Activated T-cell treated with anti-CD3 and anti-CD28 coated beads for 4 hours (primary cell): ENCODE measurements at places on chromosomes 6 and 20.

DNA sequence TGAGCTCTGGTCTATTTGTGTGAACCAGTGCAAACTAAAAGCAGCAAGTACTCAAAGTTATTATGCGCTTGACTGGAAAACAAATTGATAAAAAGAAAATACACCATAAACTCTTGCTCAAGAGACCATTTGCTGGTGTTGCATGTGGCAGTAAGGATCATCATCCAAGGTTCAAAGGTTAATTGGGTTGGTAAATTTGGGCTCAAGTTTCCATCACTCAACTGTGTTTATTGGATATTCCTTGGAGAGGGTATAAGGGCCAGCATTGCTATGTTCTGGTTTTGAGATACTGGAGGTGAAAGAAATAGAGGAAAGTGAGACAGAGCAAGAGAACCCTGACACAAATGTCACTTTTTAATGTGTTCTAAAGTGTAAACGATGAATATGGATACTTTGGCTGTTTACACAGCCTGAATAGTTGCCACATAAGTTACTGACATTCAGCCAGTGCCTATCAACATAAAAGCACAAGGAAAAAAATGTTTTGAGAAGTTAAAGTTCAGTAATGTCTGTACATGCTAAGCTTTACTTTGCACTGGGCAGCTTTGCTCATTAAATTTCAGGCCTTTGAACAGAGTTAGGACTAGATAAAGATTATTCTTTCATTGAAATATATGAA lies 736.1 kb downstream of the HDGFL1 start:
- DNase-seq: no peak

- no peak for DNase-seq
These were observed 12.8 kb downstream of the MAS1L start for GRCh38 chr6:29474996-29475395.

DNA sequence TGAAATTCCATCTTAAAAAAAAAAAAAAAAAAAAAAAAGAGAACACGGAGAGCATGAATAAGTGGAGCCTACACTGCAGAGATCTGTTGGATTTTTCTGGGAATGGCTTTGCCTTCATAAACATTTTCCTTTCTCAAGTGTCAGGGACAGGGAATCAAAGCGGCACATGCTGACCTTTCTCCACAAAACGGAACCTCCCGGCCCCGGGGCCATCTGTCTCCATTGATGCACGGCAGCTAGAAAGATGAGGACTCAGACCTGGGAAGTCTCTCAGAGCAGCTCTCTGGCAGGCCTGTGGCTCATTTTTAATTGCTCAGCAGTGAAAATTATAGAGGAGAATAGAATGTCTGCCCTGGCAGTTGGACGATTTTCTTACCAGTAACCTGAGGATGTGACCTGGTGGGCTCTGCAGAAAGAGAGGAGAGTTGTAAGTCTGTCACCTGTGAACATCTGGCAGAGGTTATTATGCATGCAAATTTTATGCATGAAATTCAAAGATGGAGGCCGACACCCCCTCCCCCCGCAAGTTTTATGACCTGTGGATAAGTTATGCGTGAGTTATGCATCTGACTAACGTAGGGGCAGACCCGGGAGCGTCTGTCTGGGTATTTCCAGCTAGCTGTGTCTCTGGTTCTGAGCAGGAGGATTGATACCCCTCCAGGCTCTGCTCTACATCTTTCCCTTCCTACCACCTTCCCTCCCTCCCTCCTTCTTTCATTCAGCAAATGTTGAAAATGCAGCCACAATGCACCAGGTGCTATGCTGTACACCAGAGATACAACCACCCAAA lies 352.5 kb downstream of the CDH26 start:
- DNase-seq: no peak

DNA sequence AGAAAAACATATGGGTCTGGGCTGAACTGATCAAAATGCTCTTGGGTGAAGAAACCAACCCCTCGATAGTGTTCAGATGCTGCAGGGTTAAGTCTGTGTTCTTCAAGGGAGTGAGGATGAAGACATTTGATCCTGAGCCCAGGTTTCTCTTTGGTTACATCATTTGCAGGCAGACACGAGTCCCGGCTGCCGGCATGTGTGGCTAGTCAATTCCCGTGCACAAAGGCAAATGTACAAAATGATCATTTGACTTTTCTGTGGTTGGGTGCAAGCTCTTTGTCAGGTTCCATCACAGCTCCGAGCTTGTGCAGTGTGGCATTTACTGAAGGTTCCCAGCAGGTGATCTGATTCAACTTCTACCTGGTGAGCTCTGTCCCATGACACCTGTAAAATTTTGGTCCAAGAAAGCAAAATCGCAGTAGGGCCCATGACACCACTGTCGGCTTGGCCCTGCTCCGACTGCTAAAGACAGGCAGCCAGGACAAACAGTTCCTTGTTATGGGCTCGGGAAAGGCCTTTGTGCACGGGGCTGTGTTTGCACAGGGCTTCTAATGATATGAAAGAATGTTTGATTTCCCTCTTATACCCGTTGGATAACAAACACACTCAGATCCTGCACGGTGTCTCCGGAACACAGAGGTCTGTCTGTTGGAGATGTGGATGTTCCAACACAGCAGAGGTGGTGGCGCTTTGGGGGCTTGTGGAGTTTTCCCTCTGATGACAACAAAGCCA lies 46.9 kb downstream of the GJA10 start:
- no peak for DNase-seq

GRCh38 chr20:50523552-50524167 lies 13.5 kb downstream of the PTPN1 start:
- DNase-seq: no peak

DNA sequence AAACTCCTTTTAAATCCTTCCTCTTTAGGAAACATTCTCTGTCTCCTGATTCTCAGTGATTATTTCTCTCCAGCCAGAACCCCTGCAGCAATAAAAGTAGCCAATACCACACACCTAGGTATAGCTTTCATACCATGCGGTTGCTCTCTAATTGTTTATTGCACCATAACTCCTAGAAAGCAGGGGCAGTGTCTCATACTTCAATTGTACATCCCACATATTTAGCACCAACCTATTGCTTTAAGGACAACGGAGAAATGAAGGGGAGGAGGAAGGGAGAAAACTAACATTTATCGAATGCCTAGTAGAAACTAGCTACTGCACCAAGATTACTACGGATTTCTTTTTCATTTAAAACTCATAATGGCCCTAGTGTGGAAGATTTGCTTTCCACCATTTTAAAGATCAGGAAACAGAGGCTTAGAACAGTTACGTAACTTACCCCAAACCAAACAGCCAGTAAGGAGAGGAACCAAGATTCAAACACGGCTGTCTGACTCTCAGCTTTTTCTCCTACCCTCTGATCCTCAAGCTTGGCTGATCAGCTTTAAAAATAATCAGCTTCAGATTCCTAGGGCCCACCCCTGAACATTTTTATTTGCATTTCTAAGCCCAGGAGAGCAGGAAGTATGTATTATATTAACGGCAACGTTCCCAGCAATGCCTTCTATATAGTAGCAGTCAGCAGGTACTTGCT lies 43.4 kb upstream of the ATXN1 start:
- no peak for DNase-seq

DNA sequence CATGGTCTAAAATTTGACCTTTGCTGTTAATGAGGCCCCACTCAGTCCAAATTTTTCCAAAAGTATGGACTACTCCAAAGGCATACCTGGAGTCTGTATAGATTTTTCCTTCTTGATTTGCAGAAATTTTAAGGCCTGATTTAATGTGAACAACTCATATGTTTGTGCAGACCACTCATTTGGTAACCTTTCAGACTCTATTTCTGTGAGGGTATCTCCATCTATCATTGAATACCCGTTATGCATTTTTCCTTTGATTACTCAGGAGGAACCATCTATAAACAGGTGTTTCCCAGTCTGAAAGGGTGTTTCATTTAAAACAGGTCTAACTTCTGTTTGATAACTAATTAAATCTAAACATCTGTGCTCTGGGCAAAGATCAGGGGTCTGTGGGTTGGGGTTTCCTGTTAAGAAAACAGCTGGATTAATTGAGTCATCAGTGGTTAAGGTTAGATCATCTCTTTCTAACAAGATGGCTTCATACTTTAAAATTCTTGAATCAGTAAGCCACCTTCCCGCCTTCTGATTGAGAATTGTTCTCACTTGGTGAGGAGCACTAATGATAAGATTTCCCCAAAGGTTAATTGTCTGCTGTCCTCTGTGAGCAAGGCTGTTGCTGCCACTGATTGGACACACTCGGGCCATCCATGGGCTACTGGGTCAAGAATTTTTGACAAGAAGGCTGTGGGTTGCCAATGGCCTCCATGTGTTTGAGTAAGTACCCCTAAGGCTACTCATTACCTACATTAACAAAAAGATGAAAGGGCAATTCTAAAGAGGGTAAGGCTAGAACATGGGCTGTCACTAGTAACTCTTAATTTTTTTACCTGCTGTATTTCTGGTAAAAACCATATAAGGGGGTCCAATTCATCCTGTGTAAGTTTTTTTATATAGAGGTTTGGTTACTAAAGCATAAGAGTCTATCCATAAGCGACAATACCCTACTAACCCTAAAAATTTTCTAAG lies 24.1 kb downstream of the HLA-B start:
- DNase-seq: no peak

DNA sequence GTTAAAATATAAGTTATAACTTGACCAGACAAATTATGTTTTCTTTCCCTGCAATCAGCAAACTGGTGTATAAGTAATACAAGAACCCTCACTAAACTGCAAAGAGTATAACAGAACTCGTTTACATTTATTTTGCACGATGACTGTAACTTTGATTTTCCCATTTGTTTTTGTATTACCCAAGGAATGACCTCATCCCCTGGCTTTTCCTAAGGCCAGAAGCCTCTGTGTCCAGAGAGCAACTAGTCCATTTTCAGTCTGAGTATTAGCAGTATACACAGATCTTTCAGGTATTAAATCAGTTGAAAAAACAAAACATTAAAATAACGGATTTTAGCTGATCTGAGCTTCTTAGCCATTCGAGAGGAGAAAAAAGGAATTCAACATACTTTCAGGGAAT lies 17.2 kb downstream of the COL19A1 start:
- DNase-seq: no peak

- no peak for DNase-seq
These were observed 3.0 kb upstream of the TMEM14C start for GRCh38 chr6:10719964-10720264.
